ENCODE measurements at places on chromosomes 16 and 17. TPM values are rescaled to one million over a fixed set of nuclear protein-coding genes. Genes with fewer than 3 reads are reported as not detected.

SLC47A1 gene
- total RNA-seq, result 12.9 TPM

PRSS21 gene
- not detected for total RNA-seq

GRCh38 chr17:58176200-58176599, 9.4 kb downstream of the OR4D2 start:
- H3K4me1 ChIP-seq, result no peaks in the 10 kb centered on the region
- H3K27me3 ChIP-seq, result peaks cover 43% of the 10 kb centered on the region
- no peak overlapping the region for H3K27ac ChIP-seq
- no peak overlapping the region for H3K4me3 ChIP-seq

GRCh38 chr16:3065069-3065741, at the start of gene IL32:
Gene IL32 (plus strand): TSS chr16:3065640. CDS start chr16:3065812, 172 bp downstream.
- peak within 1 kb of the TSS; percentile 69 for H3K4me3 ChIP-seq
- H3K36me3 ChIP-seq, result peaks cover 9% of the 10 kb centered on the region
- peak within 1 kb of the TSS; percentile 80 for H3K27ac ChIP-seq

DNA sequence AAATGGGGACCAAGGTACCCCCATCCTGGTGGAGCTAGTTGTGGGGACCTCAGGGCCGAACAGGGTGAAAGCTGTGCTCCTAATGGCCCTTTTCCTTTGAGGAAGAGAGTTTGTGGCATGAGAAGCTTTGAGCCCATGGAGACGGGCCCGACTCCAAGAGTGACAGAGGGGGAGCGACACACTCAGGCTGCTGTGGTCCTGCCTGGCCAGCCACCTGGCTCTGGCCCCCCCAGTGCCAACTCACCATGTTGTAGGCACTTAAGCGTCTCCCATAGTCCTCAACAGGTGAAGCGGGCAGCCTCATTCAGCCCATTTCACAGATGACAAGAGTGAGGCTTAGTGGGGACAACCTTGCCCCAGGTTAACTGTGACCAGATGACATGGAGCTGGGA, 1.6 kb downstream of the IL21R start:
- no peak for DNase-seq
- H3K4me1 ChIP-seq, result peaks cover 17% of the 10 kb centered on the region
- H3K27ac ChIP-seq, result no peak overlapping the region
- peaks cover 64% of the 10 kb centered on the region for H3K27me3 ChIP-seq
- no peak overlapping the region for H3K4me3 ChIP-seq

DNA sequence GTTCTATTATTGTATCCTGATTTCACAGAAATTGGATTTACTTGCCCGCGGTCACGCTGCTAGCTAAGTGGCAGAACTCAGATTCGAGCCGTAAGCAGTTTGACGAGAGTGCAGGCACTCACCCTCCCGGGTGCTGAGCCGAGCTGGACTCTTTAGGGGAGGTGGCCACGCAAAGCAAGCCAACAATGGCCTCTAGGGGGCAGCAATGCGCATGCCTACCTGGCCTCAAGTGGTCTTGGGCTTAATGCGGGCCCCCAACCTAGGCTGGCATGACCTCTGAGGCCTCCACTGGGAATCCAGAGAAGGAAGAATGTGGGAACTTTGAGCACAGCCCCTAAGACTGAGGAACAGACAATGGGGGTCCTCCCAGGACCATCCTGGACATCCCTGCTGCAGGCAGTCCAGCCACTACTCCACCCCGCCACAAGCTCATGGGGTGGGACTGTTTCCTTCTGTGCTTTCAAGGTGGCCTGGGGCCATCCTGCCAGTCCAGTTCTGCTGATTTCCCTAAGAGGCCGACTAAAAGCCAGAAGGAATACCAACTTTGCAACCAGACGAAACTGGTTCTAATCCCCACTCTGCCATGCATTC, 276.5 kb downstream of the XYLT1 start:
- no peaks in the 10 kb centered on the region for H3K27me3 ChIP-seq
- H3K4me1 ChIP-seq, result no peaks in the 10 kb centered on the region
- peak; percentile 27 for DNase-seq
- H3K36me3 ChIP-seq, result no peaks in the 10 kb centered on the region

GRCh38 chr17:27540318-27541101, 84.3 kb downstream of the KSR1 start:
- H3K4me1 ChIP-seq, result peaks cover 34% of the 10 kb centered on the region
- no peaks in the 10 kb centered on the region for H3K36me3 ChIP-seq
- H3K4me3 ChIP-seq, result no peak overlapping the region
- H3K27ac ChIP-seq, result peak overlapping the region; percentile 71

NOD2 gene
- 0.52 TPM for total RNA-seq

DNA sequence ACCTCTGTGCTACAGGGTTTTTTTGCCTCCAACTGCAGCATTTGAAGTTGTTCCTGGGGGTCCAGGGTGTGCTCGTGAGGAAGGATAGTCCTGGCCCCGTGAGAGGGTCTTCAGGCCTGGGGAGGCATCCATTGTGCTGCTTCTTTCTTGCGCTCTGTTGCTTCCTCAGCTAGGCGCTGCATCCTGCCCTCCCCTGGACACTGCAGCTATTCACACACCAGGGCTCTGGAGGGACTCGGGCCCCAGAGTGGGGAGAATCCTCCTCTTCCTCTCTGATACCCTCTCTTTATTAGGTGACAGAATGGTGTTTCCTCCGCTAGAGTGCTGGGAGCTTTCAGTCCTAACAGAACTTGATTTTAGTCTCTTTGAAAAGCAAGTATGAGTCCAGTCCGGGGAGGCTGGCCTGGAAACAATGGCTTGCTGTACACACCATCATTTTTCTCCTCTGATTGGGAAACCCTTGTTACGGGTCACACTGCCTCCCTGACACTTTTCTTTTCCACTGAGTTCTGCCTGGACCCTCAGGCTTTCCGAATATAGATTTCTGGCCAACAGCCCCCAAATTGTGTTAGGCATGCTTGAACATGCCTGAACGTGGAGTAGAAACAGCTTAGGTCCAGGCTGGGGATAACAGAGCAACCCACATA, 81.4 kb upstream of the ELAC2 start:
- no peaks in the 10 kb centered on the region for H3K27me3 ChIP-seq
- no peak for DNase-seq
- no peak overlapping the region for H3K27ac ChIP-seq
- H3K4me3 ChIP-seq, result no peak overlapping the region
- H3K4me1 ChIP-seq, result no peaks in the 10 kb centered on the region
- no peaks in the 10 kb centered on the region for H3K36me3 ChIP-seq

TRPV2 gene
- total RNA-seq, result 6.7 TPM

GRCh38 chr16:74521691-74522090, 85.2 kb downstream of the GLG1 start:
- H3K27ac ChIP-seq, result peak overlapping the region; percentile 45
- H3K4me1 ChIP-seq, result peaks cover 17% of the 10 kb centered on the region
- H3K36me3 ChIP-seq, result peaks cover 5% of the 10 kb centered on the region
- H3K4me3 ChIP-seq, result no peak overlapping the region

Data from left ventricle myocardium inferior (tissue), 1 donor.